ENCODE measurements at places on chromosomes 12 and 14. TPM values are rescaled to one million over a fixed set of nuclear protein-coding genes. Genes with fewer than 3 reads are reported as not detected.

PAH gene
- total RNA-seq = 0.14 TPM

KLRC1 gene
- total RNA-seq = not detected

FAM90A1 gene
- 0.21 TPM for total RNA-seq

SLC6A15 gene
- total RNA-seq = 4.5 TPM

ATL1 gene
- 4.6 TPM for total RNA-seq

CRACR2A gene
- 1.6 TPM for total RNA-seq

TSPAN19 gene
- not detected for total RNA-seq

CYP46A1 gene
- 0.09 TPM for total RNA-seq

EXOC3L4 gene
- total RNA-seq = 1.7 TPM
